Suprapubic skin (tissue), 4 donors: ENCODE measurements at places on chromosomes 2 and 18.
A peak's percentile ranks its signal among the peaks of the same experiment; 100 is the strongest.

DNA sequence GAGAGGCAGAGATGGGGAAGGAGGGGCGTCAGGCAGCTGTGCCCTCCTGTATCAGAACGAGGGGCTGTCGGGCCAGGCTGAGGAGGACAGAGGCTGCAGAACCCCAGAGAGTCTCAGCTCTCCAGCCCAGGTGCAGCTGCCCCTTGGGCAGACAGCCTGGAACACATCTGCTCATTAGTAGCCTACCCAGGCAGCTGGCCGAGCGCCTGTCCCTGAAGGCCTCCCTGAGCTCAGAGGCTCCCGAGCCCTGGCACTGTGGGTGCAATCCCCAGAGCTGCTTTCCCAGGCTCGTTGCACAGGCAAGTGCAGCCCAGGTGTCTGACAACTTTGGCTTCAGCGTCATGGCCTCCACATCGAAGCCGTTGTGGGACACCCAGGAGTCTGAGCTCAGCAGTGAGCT lies 13.1 kb upstream of the TMEM185B start:
- DNase-seq: peak; percentile 69
- H3K4me3 ChIP-seq: no peak overlapping the region
- H3K27me3 ChIP-seq: no peaks in the 10 kb centered on the region
- H3K4me1 ChIP-seq: peaks cover 31% of the 10 kb centered on the region
- H3K27ac ChIP-seq: no peak overlapping the region
- no peaks in the 10 kb centered on the region for H3K36me3 ChIP-seq

GRCh38 chr2:7868836-7869235 lies 813.0 kb upstream of the ID2 start:
- H3K4me1 ChIP-seq: no peaks in the 10 kb centered on the region
- H3K4me3 ChIP-seq: no peak overlapping the region
- H3K27ac ChIP-seq: no peak overlapping the region
- no peaks in the 10 kb centered on the region for H3K36me3 ChIP-seq
- H3K27me3 ChIP-seq: no peaks in the 10 kb centered on the region

DNA sequence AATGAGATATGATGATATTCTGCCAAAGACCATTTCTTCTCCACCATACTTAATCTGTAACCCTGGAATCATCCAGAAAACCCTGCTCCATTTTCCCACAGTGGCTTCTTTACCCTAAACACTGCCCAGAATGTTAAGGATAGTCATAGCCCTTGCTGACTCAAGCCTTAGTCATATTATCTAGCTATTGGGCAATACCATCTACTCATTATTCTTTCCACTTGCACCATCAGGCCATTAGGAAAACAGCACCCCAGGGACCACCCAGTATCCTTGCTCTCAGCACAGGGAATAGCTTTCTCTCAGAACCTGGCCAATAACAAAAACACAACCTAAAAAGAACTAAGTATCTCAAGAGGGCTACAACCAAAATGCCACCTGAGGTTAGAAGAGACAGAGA lies 445.7 kb upstream of the SLC14A2 start:
- H3K27ac ChIP-seq: peak overlapping the region; percentile 34
- peaks cover 14% of the 10 kb centered on the region for H3K4me1 ChIP-seq
- peak; percentile 73 for DNase-seq
- no peaks in the 10 kb centered on the region for H3K36me3 ChIP-seq
- no peak overlapping the region for H3K4me3 ChIP-seq

- no peaks in the 10 kb centered on the region for H3K36me3 ChIP-seq
- H3K27ac ChIP-seq: no peak overlapping the region
- DNase-seq: no peak
- H3K4me3 ChIP-seq: no peak overlapping the region
These were observed 90.6 kb upstream of the CYP26B1 start for GRCh38 chr2:72238311-72238710.

DNA sequence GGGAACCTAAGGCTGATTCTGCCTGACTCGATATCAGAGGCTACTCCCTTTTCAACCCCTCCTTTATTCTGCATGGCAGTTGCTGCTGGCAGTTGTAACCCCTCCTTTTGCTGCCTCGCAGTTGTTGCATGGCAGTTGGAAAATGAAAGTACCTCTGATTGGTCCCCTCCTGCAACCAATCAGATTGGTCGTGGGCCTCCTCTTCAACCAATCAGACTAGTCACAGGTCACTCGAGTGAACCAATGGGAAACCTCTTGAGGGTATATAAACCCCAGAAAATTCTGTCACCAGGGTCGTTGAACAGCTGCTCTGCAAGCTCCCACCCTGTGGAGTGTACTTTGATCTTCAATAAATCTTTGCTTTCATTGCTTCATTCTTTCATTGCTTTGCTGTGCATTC lies 294.3 kb upstream of the SLC8A1 start:
- no peaks in the 10 kb centered on the region for H3K27me3 ChIP-seq
- H3K27ac ChIP-seq: no peak overlapping the region
- DNase-seq: no peak
- no peak overlapping the region for H3K4me3 ChIP-seq
- H3K4me1 ChIP-seq: no peaks in the 10 kb centered on the region
- no peaks in the 10 kb centered on the region for H3K36me3 ChIP-seq

- H3K27ac ChIP-seq: no peak overlapping the region
- no peak for DNase-seq
- no peaks in the 10 kb centered on the region for H3K36me3 ChIP-seq
- no peaks in the 10 kb centered on the region for H3K4me1 ChIP-seq
These were observed 402.8 kb upstream of the DSEL start for GRCh38 chr18:67919316-67919715.

DNA sequence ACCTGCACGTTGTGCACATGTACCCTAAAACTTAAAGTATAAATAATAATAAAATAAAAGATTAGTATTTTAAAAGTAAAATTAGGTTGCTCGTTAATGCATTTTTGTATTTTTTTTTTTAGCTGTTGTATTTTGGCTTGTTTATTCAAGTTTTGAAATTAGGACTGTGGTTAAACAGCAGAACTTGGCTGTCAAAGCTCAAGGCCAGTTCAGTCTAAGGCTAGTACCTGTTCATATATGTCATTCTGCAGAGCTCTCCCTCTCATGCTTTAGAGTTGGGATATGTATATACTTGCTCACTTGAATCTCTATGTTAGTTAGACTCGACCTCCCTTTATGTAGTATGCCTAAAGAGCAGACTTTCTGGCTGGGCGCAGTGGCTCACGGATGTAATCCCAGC lies 32.7 kb downstream of the MOB4 start:
- H3K27me3 ChIP-seq: no peaks in the 10 kb centered on the region
- DNase-seq: no peak
- no peaks in the 10 kb centered on the region for H3K4me1 ChIP-seq
- no peak overlapping the region for H3K27ac ChIP-seq

DNA sequence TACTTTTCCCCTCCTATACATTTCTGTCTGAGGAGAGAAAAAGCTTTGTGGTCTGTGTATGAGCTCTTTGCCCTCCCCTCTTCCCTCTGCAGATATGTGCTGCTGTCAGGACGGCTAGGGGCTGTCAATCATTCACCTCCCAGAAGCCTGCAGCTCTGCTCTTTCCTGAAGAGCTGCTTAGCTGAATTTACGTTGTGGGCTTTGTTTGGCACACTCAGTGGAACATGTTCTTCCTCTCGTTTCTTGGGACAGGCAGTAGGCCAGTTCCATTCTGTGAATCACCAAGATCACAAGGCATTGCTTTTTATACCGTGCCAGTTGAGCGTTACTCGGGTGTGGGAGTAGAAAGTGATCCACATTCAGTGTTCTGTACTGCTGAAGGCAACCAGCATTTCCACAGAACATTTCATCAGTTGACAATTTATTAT lies 136.7 kb downstream of the LAMA3 start:
- H3K4me3 ChIP-seq: no peak overlapping the region
- H3K27me3 ChIP-seq: no peaks in the 10 kb centered on the region
- peak overlapping the region; percentile 69 for H3K27ac ChIP-seq

GRCh38 chr2:9106338-9107167 lies 100.1 kb upstream of the ASAP2 start:
- no peaks in the 10 kb centered on the region for H3K36me3 ChIP-seq
- no peak overlapping the region for H3K4me3 ChIP-seq
- no peak for DNase-seq
- no peak overlapping the region for H3K27ac ChIP-seq

GRCh38 chr18:13217466-13217961 lies 1.0 kb upstream of the LDLRAD4 start:
- peak overlapping the region; percentile 81 for H3K27ac ChIP-seq
- H3K4me1 ChIP-seq: peaks cover 55% of the 10 kb centered on the region
- no peaks in the 10 kb centered on the region for H3K36me3 ChIP-seq
- DNase-seq: peak; percentile 80

DNA sequence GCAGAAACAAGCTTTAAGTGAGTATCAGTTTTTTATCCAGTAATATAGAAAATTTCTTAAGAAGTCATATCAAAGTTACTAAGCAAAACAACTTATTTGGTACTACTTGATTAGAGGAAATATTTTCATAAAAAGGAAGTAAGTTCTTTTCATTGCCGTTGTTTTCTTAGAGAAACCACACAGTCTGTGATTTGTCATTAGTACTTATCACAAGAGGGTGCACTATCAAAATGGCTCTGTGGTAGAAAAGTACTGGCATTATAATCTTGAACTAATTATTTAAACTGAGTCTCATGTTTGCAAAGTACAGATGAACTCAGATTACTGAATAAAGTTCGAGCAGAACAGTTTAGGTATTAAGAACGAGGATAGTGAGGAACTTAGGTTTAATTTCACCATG lies 93.4 kb downstream of the IKZF2 start:
- peaks cover 7% of the 10 kb centered on the region for H3K4me1 ChIP-seq
- peak overlapping the region; percentile 27 for H3K27ac ChIP-seq
- H3K36me3 ChIP-seq: no peaks in the 10 kb centered on the region
- no peak overlapping the region for H3K4me3 ChIP-seq
- no peak for DNase-seq
- H3K27me3 ChIP-seq: no peaks in the 10 kb centered on the region

GRCh38 chr2:178008636-178009289 lies 63.8 kb downstream of the PDE11A start:
- H3K4me1 ChIP-seq: no peaks in the 10 kb centered on the region
- no peak overlapping the region for H3K27ac ChIP-seq
- DNase-seq: no peak
- H3K36me3 ChIP-seq: no peaks in the 10 kb centered on the region
- H3K27me3 ChIP-seq: no peaks in the 10 kb centered on the region
- H3K4me3 ChIP-seq: no peak overlapping the region

DNA sequence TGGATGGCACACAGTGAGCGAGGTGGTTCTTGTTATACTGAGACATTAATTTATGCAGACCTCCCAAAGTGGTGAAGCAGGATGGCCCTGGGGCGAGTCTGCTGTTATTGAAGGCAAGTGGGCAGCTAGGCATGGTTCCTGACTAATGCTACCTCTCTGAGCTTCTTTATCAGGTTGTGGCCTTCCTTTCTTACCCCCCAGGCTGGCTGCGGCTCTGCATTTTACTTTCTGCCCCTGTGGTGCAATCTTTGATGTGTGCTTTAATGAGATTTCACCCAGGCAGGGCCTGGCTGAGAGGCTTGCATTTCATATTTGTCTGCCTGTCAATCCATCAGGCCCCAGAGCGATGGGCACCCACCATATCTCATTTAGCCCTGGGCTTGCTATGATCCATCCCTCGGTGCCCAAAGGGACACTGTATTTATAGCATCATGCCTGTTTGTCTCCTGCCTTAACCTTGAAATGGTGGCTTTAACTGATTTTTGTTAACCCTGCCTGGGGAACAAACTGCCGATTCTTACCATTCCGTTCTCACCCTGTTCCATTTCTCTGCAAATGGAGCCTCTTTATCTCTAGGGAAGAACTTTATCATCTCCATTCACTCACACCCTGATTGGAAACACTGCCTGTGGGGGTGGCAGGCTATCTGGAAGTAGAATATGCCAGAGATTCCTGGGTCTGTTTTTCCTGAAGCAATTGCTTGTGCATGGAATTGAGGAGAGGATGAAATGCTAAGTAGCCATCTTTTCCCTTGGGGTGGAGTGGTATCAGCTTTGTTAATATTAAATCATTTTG lies 316.2 kb upstream of the THSD7B start:
- no peaks in the 10 kb centered on the region for H3K4me1 ChIP-seq
- no peak overlapping the region for H3K4me3 ChIP-seq
- DNase-seq: no peak
- H3K27ac ChIP-seq: no peak overlapping the region

- H3K27ac ChIP-seq: no peak overlapping the region
- no peak for DNase-seq
- H3K4me1 ChIP-seq: no peaks in the 10 kb centered on the region
- H3K4me3 ChIP-seq: no peak overlapping the region
- no peaks in the 10 kb centered on the region for H3K27me3 ChIP-seq
These were observed 59.0 kb upstream of the LDLRAD4 start for GRCh38 chr18:13159579-13159978.

DNA sequence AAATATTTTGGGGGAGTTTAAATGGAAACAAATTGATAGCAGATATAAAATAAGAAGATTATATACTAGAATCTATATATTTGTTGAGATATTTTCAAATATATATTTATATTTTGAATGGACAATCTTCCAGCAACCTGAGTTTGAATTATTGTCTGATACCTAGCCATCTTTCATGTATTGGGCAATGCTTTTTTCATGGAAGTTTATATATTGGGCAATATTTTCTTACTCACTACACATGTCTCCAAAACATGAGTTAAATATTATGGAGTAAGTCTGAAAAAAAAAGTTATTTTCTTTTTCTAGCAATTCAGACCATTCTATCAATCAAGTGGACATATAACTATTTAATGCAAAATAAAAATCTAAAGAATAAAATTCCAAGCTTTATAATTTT lies 295.2 kb downstream of the NYAP2 start:
- no peak for DNase-seq
- H3K27ac ChIP-seq: no peak overlapping the region
- no peak overlapping the region for H3K4me3 ChIP-seq
- H3K27me3 ChIP-seq: no peaks in the 10 kb centered on the region
- no peaks in the 10 kb centered on the region for H3K4me1 ChIP-seq
